Islet precursor cell (in vitro differentiated cells): ENCODE measurements at places on chromosomes 7 and 10.

GRCh38 chr7:117014099-117014656, 60.9 kb downstream of the ST7 start:
- DNase-seq = no peak

DNA sequence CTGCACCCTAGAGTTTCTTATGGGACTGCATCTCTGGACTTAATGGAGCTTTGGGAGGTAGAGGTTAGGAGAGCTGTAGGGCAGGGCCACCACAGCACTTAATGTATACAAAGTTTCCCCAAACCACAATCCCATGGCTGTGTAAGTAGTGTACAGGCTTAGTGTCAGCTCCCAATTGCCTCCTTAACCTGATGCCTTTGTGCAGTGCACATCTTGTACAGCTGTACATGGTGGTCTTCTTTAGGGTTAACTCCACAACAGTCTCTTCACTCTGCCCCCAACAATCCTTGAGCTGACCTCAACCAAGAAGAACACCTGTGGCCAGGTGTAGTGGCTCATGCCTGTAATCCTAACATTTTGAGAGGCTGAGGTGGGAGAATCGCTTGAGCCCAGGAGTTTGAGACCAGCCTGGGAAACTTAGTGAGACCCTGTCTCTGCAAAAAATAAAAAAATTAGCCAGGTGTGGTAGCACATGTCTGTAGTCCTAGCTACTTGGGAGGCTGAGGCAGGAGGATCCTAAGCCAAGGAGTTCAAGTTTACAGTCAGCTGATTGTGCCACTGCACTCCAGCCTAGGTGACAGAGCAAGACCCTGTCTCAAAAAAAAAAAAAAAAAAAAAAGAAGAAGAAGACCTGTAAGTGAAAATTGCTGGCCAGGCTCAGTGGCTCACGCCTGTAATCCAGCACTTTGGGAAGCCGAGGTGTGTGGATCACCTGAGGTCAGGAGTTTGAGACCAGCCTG, 6.8 kb downstream of the PLAU start:
- DNase-seq = no peak

DNA sequence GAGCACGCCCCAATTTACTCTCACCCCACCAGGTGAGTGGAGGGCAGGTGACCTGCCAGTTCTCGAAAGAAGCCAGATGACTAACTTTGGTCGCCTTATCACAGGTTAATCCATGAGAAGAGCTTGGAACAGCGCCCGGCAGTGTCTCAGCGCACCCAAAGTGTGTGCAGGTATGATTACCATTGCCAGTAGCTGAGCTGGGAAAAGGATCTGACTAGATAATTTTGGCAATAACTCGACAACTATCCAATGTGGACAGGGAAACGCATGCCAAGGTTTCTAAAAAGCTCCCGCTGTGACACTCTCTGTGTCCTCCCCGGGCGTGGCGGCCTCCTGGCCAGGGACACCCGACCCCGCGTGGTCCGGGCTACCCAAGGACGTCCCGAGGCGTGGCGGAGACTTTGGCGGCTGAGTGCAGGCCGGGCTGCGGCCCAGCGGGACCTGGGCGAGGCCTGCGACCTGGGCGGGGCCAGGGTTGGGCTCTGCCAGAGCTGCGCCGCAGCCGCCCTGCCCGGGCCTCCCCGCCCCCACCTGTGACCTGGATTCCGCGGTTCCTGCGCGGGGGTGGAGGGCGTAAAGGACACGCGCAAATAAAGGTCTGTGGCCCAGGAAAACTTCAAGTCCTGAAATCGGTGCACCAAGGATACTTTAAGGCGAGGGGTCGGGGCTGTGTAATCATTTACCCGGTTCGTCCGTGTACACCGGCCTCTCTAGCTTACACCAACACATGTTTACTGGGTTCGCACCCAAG, 13.7 kb upstream of the WAPL start:
- peak; percentile 88 for DNase-seq

GRCh38 chr7:128909625-128910568, 612 bp downstream of the KCP start:
- peak; percentile 90 for DNase-seq

DNA sequence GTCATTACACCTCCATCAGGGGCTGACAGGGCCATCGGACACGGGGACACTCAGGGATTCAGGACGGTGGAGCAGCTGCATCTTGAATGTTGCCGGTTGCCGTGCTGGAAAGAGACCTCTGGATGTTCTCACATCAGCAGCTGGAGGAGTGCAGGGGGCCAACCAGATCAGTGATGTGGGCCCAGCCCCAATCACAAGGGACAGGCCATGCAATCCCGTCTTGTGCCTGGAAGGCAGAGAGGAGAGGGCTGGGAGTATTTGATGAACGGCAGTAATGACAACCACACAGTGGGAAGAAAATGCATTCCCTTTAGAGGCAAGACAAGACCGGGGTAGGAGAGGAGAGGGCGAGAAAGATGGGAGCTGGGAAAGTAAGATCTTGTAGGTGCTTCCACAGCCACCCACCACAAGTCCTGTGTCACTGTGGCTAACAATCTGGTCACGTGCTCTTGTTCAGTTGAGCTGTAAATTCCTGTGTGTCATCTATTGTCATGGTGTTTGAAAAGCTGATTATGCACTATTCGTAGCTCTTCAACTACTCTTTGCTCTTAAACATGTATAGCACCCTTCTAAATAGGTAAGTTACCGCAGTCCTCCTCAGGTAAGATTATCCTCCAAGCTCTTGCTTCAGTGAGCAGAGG, 85.9 kb upstream of the LEP start:
- peak; percentile 68 for DNase-seq

DNA sequence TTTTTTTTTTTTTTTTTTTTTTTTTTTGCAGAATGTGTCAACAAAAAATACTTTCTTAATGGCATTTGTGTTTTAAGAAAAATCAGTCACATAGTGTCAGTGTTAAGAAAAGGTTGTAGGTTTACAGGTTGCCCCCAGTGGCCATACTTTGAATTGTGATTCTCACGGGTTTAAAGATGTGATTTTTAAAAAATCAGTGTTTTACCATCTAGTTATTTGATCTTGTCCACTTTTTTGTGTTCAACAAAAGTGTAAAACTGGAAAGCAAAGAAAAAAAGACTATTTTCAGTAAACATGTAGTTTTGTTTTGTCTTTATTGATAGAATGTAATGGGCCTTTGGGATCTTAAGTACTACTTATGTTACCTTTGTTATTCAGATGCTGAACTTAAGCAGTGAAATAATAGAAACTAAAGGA, 25.7 kb downstream of the SUV39H2 start:
- no peak for DNase-seq

- no peak for DNase-seq
These were observed 150.3 kb upstream of the NPY start for GRCh38 chr7:24133691-24134090.

- DNase-seq = peak; percentile 83
These were observed 844 bp downstream of the FBXW4 start for GRCh38 chr10:101693978-101694673.

DNA sequence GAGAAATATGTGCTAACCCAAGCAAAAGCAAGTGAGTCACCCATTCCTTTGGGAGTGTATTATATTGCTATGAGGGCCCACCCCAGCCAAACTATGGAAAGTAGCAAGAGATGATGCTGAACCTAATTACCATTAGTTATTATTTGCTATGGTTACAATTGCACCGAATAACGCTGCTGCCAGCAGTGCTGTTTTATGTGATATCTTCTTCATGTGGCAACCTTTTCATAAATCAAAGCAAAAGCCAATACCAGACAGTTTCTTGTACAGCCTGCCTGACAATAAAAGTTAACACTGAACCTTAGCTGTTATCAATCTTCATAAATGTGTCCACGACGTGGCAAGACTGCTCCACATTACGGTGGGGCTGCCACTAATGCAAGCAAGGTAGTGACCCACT, 241.7 kb upstream of the PLXNA4 start:
- no peak for DNase-seq

DNA sequence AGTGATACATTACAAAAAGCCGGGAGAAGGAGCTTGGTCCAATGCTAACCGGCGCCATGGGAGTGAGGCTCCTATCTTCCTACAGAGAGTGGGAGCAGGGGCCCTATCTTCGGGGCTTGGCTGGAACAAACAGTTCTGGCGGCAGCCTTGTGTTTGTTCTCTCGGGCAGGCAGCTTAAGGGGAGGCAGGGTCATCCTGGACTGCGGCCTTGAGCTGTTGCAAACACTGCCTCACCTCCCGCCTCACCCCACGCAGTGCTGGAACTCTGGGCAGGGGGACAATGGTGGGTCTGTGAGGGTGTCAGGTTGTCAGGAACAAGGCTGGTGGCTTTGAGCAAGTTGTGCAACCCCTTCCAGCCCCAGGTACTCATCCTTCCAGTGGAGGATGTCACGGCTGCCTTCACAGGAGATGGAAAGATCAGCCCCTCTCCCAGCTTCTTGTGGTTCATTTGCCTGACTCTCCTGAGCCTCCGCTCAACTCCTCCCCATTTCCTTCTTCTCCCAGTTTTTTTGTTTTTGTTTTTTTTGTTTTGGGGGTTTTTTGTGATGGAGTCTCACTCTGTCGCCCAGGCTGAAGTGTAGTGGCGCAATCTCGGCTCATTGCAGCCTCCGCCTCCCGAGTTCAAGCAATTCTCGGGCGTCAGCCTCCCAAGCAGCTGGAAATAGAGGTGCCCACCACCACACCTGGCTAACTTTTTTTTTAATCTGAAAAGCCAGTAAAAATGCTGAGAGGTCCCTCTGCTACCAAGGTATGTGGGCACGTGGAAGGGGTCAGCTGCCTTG, 57.4 kb downstream of the SPOCK2 start:
- peak; percentile 68 for DNase-seq

GRCh38 chr10:21157664-21158063, 260.6 kb upstream of the NEBL start:
- DNase-seq = no peak

- no peak for DNase-seq
These were observed 270.5 kb downstream of the BMPER start for GRCh38 chr7:34175837-34176236.

- DNase-seq = peak; percentile 35
These were observed 169.3 kb downstream of the GRID1 start for GRCh38 chr10:86197166-86197790.

- DNase-seq = peak; percentile 83
These were observed 1000.9 kb downstream of the LRMDA start for GRCh38 chr10:76432016-76433012.

GRCh38 chr7:630111-630511, 96.4 kb upstream of the DNAAF5 start:
- DNase-seq = no peak

GRCh38 chr7:150753826-150754603, 16.8 kb downstream of the GIMAP5 start:
- no peak for DNase-seq

- DNase-seq = no peak
These were observed 1.3 kb downstream of the ABI1 start for GRCh38 chr10:26859241-26860101.

DNA sequence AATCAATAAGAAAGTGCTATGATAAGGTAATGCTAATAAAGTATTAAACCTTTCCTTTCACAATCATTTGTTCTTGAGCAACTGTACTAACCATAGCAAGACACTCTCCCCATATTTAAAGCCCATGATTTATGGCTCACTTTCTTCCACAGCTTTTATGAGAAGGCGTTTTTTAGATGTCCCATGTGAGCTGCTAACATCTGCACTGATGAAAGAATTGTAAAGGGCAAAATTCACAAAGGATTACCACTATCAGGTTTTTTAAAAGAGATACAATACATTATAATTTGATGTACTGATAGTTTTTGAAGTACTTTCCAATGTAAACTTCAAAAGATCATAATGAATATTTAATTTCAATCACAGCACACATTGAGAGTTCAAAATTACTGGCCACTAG, 75.7 kb downstream of the RNLS start:
- no peak for DNase-seq

DNA sequence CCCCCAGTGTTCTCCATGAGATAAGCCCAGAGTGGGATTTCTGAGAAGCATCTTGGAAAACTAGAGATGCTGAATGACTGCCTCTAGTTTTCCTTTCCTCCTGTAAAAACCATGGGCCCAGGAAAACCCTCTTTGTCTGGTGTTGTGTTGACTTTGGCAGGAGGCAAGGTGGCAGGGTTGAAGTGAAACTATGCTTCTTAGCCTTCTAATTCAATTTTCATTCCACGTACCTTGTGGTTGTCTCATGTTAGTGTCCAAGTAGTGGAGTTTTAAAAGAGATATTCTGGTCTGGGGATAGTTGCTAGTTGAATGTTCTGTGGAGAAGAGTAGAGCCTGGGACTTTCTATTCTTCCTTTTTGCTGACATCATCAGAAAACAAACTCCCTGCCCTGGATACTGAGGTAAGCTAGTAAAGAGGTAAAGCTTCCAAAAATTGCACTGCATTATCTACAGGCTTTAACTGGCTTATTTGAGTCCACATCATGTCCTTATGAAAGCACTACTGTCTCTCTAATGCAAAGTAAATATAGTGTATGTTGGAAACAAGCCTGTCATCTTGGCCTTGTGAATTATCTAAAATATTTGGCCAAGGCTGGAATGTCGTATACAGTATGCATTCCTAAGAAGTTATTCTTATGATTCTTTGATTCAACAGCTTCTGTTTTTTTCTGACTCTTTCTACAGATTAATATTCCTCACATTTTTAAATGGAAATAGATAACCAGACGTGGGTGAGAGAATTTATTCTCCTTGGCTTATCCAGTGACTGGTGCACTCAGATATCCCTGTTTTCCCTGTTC, at the start of gene OR2F2:
OR2F2 (plus strand) TSS at position 708 of the 800 bp plus-strand sequence; CDS start at position 708, 0 bp downstream.
- DNase-seq = no peak

- DNase-seq = no peak
These were observed 489.1 kb upstream of the CELF2 start for GRCh38 chr10:10528563-10528910.

DNA sequence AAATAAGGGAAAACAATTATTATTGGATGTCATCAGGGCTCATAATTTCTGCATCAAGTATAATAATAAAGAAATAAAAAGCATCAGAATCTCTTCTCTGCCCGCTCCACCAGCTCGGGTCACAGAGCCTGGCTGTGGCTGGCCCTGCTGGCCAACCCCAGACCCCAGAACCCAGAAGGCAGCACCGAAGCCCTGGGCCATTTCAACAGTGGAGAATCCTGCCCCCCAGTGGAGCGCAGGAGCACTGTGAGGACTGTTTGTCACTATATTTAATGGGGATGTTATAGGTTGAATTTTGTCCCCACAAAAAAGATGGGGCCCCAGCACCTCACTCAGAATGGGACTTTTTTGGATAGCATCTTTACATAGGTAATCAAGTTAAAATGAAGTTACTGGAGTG, 27.3 kb downstream of the DENND11 start:
- DNase-seq = peak; percentile 74

- DNase-seq = no peak
These were observed 78.4 kb upstream of the IKZF1 start for GRCh38 chr7:50226145-50226544.

GRCh38 chr10:6494936-6495592, 85.0 kb downstream of the PRKCQ start:
- no peak for DNase-seq
